ENCODE measurements at places on chromosomes 11 and 22. TPM values are rescaled to one million over a fixed set of nuclear protein-coding genes. Genes with fewer than 3 reads are reported as not detected.

The UNC93B1 gene
- 31.8 TPM for total RNA-seq

The OR8G1 gene
- not detected for total RNA-seq

The OSBP2 gene
- total RNA-seq: 2.4 TPM

The VWA5A gene
- total RNA-seq: 21.8 TPM

The MS4A8 gene
- not detected for total RNA-seq

The MB gene
- not detected for total RNA-seq

The LRFN4 gene
- 25.0 TPM for total RNA-seq

The ATF4 gene
- 214 TPM for total RNA-seq

Measured in smooth muscle cell of the pulmonary artery (primary cell).